Effector memory CD8-positive, alpha-beta T cell (primary cell): ENCODE measurements at places on chromosomes 4 and X.
A peak's percentile ranks its signal among the peaks of the same experiment; 100 is the strongest.

DNA sequence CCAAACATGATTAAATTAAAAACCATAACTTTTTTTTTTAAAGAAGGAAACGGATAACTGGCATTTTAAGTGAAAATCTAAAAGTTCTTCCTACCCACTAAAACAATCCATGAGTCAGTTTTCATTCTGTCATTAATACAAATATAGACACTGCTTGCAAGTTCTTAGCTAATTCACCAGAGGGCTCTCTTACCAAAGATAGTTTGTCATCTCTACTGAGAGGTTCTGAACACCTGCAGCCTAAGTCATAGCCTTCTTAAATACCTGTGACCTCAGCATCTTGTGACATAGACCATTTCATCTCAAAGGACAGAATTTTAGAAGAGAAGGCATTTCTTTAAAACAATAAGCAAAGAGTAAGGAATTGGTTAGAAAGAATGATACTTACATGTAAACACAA lies 65.3 kb upstream of the FAM120C start:
- H3K4me3 ChIP-seq = no peak overlapping the region
- no peaks in the 10 kb centered on the region for H3K4me1 ChIP-seq
- no peaks in the 10 kb centered on the region for H3K36me3 ChIP-seq
- no peak overlapping the region for H3K27ac ChIP-seq
- DNase-seq = no peak
- H3K27me3 ChIP-seq = no peaks in the 10 kb centered on the region

GRCh38 chrX:119763181-119763580 lies 4.8 kb downstream of the SOWAHD start:
- H3K27me3 ChIP-seq = no peaks in the 10 kb centered on the region
- no peak overlapping the region for H3K4me3 ChIP-seq
- peaks cover 7% of the 10 kb centered on the region for H3K36me3 ChIP-seq
- H3K27ac ChIP-seq = no peak overlapping the region

GRCh38 chrX:34918091-34918736 lies 24.4 kb upstream of the FAM47B start:
- no peaks in the 10 kb centered on the region for H3K36me3 ChIP-seq
- no peak for DNase-seq
- no peaks in the 10 kb centered on the region for H3K4me1 ChIP-seq
- H3K4me3 ChIP-seq = no peak overlapping the region
- H3K27ac ChIP-seq = no peak overlapping the region

DNA sequence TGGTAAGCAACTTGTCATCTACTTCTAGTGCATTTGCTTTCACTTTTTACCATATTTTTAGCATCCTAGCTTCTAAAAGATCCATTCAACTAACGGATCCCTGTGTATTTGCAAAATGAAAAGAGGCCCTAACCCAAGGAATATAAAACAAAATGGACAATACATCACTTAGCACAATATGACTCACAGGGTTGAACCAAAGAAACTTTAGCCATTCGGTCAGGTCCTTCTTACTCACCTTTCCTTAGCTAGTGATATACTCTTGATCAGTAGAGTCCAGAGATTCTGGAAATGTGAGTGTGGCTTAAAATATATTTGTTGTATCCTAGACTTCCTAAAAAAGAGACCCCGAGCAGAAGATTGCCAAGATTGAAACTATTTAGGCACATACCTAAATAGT lies 19.5 kb downstream of the TMPRSS11E start:
- DNase-seq = no peak
- no peaks in the 10 kb centered on the region for H3K27me3 ChIP-seq
- no peak overlapping the region for H3K4me3 ChIP-seq
- peaks cover 3% of the 10 kb centered on the region for H3K4me1 ChIP-seq

DNA sequence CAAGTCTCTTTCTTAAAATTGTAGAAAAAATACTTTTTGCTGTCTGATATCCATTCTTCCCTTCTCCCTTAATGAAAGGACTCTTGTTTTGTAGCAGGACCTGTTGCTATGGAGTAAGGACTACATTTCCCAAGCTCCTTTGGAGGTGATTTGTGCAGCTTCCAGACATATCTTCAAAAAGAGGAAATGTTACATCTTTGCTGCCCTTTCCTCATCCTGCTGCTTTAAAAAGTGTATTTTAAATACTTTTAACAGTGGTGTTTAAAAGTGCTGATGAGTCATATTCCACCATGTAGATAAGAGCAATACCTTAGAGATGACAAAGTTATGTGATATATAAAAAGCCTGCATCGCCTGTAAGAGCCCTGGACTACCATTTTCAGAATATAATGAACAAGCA lies 98.7 kb downstream of the CFAP299 start:
- no peaks in the 10 kb centered on the region for H3K27me3 ChIP-seq
- no peak overlapping the region for H3K27ac ChIP-seq
- no peak overlapping the region for H3K4me3 ChIP-seq
- no peak for DNase-seq
- no peaks in the 10 kb centered on the region for H3K36me3 ChIP-seq

DNA sequence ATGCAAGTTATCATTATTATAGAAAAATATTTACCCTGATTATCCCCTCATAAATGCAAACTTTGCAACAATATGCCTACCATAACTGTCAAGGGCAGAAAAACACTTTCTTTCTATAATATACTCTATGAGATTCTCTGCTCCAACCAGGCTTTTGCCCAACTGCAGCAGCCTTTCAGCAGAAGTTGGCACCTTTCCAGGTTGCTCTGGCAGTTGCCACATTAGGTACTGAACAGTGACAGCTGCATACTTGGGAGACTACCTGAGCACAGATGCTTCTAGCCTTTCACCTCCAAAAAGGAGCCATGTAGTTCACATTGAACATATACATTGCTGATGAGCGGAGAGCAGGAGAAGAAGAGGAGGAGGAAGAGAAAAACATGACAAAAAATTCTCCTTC lies 69.5 kb upstream of the BRWD3 start:
- no peaks in the 10 kb centered on the region for H3K4me1 ChIP-seq
- H3K27me3 ChIP-seq = no peaks in the 10 kb centered on the region
- no peaks in the 10 kb centered on the region for H3K36me3 ChIP-seq
- no peak for DNase-seq
- no peak overlapping the region for H3K4me3 ChIP-seq

DNA sequence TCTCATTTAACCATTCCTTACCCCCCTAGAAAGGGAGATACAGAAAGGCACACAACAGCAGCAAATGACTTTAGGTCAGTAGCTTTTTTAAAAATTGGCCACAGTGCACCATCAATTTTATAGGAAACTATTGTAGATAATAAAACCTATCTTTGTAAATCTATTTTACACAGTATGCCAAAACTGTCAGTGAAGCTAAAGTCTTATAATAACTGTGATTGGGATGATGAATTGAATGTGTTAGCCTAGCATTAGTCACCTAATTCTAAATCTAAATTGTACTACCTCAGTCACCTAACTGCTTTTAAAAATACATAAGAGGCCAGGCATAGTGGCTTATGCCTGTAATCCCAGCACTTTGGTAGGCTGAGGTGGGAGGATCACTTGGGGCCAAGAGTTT lies 44.2 kb downstream of the SH3RF1 start:
- H3K27me3 ChIP-seq = no peaks in the 10 kb centered on the region
- H3K4me3 ChIP-seq = no peak overlapping the region
- no peak overlapping the region for H3K27ac ChIP-seq
- no peak for DNase-seq
- H3K36me3 ChIP-seq = no peaks in the 10 kb centered on the region

DNA sequence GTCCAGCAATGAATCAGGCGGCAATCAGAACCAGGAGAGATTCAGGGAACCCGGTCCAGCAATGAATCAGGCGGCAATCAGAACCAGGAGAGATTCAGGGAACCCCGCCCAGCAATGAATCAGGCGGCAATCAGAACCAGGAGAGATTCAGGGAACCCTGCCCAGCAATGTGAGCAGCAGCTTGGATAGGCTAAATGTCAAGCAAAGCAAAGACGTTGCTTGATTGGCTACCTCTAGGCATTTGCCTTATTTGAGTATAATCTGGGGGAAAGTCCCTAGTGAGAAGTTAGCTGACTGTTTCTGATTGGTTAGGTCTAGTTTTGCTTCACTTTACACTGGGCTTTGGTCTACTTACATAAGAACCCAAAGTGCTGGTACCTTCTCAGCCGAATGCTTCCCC lies 1212.2 kb upstream of the TENM3 start:
- no peak overlapping the region for H3K4me3 ChIP-seq
- no peak overlapping the region for H3K27ac ChIP-seq
- H3K4me1 ChIP-seq = no peaks in the 10 kb centered on the region
- H3K27me3 ChIP-seq = no peaks in the 10 kb centered on the region
- DNase-seq = no peak

DNA sequence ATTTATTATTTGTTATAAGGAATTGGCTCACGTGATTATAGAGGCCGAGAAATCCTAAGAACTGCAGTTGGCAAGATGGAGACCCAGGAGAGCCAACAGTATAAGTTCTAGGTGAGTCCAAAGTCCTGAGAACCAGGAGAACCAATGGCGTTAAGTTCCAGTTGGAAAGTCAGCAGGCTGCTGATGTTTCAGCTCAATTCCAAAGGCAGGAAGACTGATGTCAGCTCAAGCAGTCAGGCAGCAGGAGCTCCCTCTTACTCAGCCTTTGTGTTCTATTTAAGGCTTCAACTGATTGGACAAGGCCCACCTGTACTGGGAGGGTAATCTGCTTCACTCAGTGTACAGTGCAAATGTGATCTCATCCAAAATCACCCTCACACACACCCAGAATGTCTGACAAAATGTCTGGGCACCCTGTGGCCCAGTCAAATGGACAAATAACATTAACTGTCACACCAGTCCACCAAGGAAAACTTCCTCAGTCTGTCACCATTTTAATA lies 30.8 kb upstream of the TBL1X start:
- no peak overlapping the region for H3K27ac ChIP-seq
- no peaks in the 10 kb centered on the region for H3K27me3 ChIP-seq
- H3K36me3 ChIP-seq = no peaks in the 10 kb centered on the region
- no peak overlapping the region for H3K4me3 ChIP-seq

- DNase-seq = no peak
- H3K4me1 ChIP-seq = peaks cover 3% of the 10 kb centered on the region
- peaks cover 66% of the 10 kb centered on the region for H3K27me3 ChIP-seq
- no peak overlapping the region for H3K4me3 ChIP-seq
- no peak overlapping the region for H3K27ac ChIP-seq
- no peaks in the 10 kb centered on the region for H3K36me3 ChIP-seq
Observed at GRCh38 chr4:7701866-7702649, 237.6 kb downstream of the AFAP1 start.

- no peak overlapping the region for H3K4me3 ChIP-seq
- no peak for DNase-seq
- H3K4me1 ChIP-seq = no peaks in the 10 kb centered on the region
- no peak overlapping the region for H3K27ac ChIP-seq
- no peaks in the 10 kb centered on the region for H3K36me3 ChIP-seq
Observed at GRCh38 chr4:141246243-141246642, 25.5 kb downstream of the ZNF330 start.

GRCh38 chrX:118823263-118824172 lies at the start of gene ZCCHC12:
Gene ZCCHC12 (plus strand): TSS chrX:118823824. CDS start chrX:118825245, 1,421 bp downstream.
- no peak within 1 kb of the TSS for H3K27ac ChIP-seq
- peaks cover 47% of the 10 kb centered on the region for H3K27me3 ChIP-seq
- peaks cover 12% of the 10 kb centered on the region for H3K4me1 ChIP-seq
- peak; percentile 8 for DNase-seq
- H3K36me3 ChIP-seq = no peaks in the 10 kb centered on the region

GRCh38 chr4:106096454-106096853 lies 201.2 kb downstream of the NPNT start:
- no peaks in the 10 kb centered on the region for H3K27me3 ChIP-seq
- no peak overlapping the region for H3K27ac ChIP-seq
- peaks cover 4% of the 10 kb centered on the region for H3K36me3 ChIP-seq

DNA sequence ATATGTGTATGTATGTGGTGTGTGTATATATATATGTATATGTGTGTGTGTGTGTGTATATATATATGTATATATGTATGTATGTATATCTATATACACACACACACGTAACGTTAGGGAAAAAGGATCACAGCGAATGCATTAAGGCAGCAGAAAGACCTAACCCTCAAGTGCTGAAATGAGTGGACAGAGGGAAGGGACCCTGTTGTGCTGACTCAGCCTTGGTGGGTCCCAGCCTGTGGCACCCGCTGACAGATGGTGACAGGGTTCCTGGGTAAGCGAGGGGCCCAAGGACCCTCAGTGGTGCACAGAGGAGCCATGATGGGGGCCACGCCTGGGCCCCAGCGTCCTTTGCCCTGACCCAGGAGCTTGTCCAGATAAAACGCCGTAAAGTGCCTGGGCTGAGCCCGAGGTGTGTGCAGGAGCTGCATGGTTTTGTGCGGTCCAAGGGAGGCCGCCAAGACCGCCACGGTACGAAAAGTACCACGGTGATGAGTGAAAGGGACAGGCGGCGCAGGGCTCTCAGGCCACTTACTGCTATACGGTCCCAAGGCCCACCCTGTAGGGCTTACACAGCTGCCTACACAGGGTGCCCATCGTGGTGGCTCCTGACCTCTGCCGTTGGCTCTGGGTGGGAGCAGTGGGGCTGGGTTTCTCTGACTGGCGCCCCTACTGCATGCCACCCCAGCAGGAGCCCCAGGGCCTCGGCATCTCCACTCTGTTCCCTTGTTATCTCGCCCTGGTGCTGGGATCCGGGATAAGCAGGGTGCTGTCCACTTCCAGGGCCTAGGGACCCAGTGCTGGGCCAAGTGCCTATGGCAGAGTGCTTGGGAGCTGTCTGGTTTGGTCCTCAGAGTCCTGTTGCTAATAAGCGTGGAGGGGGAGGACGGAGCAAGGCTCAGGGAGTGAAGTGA lies 10.0 kb downstream of the SH3BP2 start:
- peaks cover 2% of the 10 kb centered on the region for H3K36me3 ChIP-seq
- H3K27ac ChIP-seq = no peak overlapping the region
- peaks cover 29% of the 10 kb centered on the region for H3K4me1 ChIP-seq
- no peak for DNase-seq

DNA sequence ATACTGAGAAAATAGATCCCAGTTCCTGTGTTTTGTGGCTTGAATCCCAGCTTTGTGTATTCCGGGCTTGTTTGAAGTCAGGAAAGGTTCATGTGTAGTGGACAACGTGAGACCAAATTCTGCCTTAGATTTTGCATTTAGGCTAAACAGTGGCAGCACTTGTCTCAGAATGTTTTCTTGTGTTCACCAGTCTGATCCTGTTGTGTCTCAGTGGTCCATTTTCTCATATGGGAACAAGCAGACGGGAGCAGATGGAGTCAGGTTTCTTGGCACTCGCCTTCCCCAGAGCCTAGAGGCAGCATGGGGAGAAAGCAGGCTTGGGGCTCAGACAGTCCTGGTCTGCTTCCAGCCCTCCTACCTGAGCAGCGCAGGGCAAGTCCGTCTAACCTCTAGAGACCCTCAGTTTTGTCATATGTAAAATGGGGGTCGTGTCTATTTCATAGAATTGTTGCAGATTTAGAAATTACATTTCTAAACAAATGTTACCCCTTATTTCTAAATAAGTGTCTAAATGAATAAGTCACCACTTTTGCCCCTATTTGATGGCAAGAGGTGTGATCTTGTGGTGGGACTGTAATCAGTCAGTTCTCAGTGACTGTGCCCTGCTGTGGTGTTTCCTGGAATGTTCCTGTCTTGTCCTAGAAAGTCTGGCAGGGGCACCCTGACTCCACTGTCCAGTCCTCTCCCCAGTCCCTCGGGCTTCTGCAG lies 28.3 kb upstream of the MSANTD1 start:
- H3K27me3 ChIP-seq = no peaks in the 10 kb centered on the region
- H3K27ac ChIP-seq = peak overlapping the region; percentile 66
- H3K4me1 ChIP-seq = peaks cover 31% of the 10 kb centered on the region
- H3K4me3 ChIP-seq = peak overlapping the region; percentile 26

- peaks cover 4% of the 10 kb centered on the region for H3K36me3 ChIP-seq
- no peak overlapping the region for H3K27ac ChIP-seq
- H3K27me3 ChIP-seq = peaks cover 17% of the 10 kb centered on the region
- no peak overlapping the region for H3K4me3 ChIP-seq
- no peak for DNase-seq
- peaks cover 7% of the 10 kb centered on the region for H3K4me1 ChIP-seq
Observed at GRCh38 chrX:68872171-68872570, 43.4 kb downstream of the EFNB1 start.
